ENCODE measurements at places on chromosomes 13 and 19. TPM values are rescaled to one million over a fixed set of nuclear protein-coding genes. Genes with fewer than 3 reads are reported as not detected.

The NR2F6 gene
- total RNA-seq: 32.9 TPM

The ZNF85 gene
- 10.0 TPM for total RNA-seq

The ZNF541 gene
- 0.39 TPM for total RNA-seq

The RNASEH2A gene
- 15.0 TPM for total RNA-seq

The CADM4 gene
- 22.9 TPM for total RNA-seq

The NEK5 gene
- total RNA-seq: 0.13 TPM

The TEX26 gene
- not detected for total RNA-seq

The GSX1 gene
- total RNA-seq: not detected

The TINCR gene
- not detected for total RNA-seq

The SSC5D gene
- under 0.01 TPM for total RNA-seq

The ATP8A2 gene
- 0.13 TPM for total RNA-seq

The TMEM38A gene
- total RNA-seq: 0.90 TPM

The ZNF699 gene
- 4.6 TPM for total RNA-seq

The CYP4F12 gene
- not detected for total RNA-seq

The ICAM5 gene
- under 0.01 TPM for total RNA-seq

The AMH gene
- 0.64 TPM for total RNA-seq

The PTH2 gene
- not detected for total RNA-seq

The SHFL gene
- 14.0 TPM for total RNA-seq

The CACNG6 gene
- 0.38 TPM for total RNA-seq

The LILRB3 gene
- total RNA-seq: not detected

The FLT1 gene
- 15.7 TPM for total RNA-seq

The CPAMD8 gene
- 2.4 TPM for total RNA-seq

The NFIX gene
- total RNA-seq: 22.3 TPM

The PLPP2 gene
- total RNA-seq: 36.7 TPM

The NKPD1 gene
- 0.13 TPM for total RNA-seq

The CATSPERD gene
- total RNA-seq: not detected

The SCN1B gene
- total RNA-seq: 5.2 TPM

The UBE2M gene
- total RNA-seq: 80.1 TPM

Data from dermis microvascular lymphatic vessel endothelial cell (primary cell).